ENCODE measurements at places on chromosomes 3 and 15.

- no peak for DNase-seq
These were observed 58.3 kb upstream of the SLCO3A1 start for GRCh38 chr15:91795235-91795634.

- no peak for DNase-seq
These were observed 4.2 kb downstream of the CCDC71 start for GRCh38 chr3:49161808-49162530.

GRCh38 chr3:170360466-170360865 is 3.0 kb downstream of the SKIL start:
- no peak for DNase-seq

- DNase-seq, result no peak
These were observed 61.6 kb upstream of the MAP4 start for GRCh38 chr3:48077815-48078214.

- DNase-seq, result no peak
These were observed 23.5 kb downstream of the PYDC2 start for GRCh38 chr3:191484461-191484860.

DNA sequence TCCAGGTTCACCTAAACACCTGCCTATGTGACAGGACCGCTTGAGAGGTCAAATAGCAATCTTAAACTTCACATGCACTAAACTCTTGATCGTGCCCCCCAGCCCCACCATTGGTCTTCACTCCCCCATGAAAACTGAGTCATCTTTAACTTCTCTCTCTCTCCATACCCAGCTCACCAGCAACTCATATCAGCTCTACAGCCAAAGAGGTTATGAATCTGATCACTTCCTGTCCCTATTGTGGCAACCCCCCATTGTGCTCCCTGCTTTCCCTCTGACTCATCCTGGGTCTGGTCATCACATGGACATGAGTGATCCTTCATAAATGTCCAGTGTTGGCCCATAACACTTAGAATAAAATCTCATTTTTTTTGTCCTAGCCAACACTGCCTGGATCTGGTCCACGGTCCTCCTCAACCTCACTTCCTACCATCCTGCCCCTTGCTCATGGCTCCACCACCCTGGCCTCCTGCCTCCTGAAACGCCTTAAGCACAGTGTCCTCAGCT is 103.4 kb upstream of the HACD2 start:
- DNase-seq, result no peak

GRCh38 chr3:148232389-148232788 is 465.3 kb upstream of the AGTR1 start:
- no peak for DNase-seq

DNA sequence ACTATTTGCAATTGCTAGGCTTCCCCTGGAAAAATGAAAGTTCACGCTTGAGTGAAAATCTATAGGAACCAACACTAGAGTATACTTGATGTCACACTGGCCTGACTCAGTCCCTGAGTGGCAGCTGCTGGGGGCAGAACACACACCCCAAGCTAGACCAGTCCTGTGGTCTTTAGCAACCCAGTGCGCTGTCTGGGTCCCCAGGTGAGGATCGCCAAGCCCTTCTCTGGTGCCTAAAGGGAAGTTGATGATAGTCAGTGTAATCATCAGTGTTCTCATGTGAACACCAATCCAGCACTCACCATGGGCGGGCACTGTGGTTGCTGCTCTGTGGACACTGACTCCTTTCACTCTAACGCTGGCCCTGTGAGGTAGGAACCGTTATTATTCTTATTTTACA is 11.2 kb downstream of the ALDH1A3 start:
- DNase-seq, result no peak
